ENCODE measurements at places on chromosomes 12 and 14.

DNA sequence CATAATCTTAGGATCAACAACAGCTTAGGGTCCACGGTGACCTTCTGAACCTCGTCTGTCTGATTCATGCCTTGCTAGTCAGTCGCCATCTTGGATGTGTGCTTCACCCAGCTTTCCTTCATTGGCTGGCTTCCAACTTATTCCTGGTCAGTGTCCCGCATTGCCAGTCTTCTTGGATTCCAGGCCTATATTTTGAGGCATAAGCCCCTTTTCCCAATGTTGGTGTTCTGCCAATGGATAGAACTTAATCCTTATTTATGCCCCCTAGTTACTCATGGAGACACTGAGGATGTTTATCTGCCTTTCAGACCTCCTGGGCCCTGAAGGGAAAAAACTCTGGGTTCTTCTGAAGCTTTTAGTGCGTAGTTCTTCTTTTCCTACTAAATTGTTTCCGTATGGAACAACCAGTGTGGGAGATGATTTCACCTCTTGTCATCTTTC lies 5.8 kb downstream of the JDP2 start:
- no peak for DNase-seq

DNA sequence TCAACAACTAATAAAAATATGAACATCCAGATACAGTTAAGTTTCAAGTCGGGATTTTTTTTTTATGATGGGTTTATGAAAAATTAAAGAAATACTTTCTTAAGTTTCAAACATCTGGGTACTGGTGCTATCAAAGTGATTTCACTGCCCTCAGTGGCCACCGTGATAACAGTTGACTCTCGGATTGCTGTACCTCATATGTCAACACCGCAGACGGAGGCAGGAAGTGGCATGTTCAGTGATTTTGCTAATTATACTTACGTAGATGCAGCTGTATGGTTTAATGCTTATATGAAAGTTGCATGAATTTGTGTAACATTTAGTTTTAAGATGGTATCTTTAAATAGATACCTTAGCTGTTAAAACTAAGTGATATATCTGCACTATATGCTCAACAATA lies 20.8 kb upstream of the FBLN5 start:
- DNase-seq, result no peak

GRCh38 chr12:32559434-32559833 lies 119.7 kb upstream of the DNM1L start:
- no peak for DNase-seq

DNA sequence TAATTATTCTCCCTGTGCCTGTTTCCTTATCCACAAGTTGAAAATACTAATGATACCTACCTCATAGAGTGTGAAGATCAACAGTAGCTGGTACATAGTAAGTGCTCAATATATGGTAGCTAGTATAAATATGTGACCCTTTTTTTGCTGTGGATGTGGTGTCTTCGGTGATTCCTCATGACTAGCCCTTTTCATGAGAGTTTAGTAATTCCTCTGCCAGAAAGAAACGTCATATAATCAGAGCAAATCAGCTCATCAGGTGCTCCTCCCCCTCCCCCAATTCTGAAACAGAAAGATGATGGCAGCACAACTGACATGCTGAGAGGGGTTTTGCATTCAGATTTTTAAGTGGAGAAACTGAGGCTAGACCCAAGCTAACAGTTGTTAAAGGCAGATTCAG lies 210.8 kb downstream of the SLC41A2 start:
- DNase-seq, result no peak

DNA sequence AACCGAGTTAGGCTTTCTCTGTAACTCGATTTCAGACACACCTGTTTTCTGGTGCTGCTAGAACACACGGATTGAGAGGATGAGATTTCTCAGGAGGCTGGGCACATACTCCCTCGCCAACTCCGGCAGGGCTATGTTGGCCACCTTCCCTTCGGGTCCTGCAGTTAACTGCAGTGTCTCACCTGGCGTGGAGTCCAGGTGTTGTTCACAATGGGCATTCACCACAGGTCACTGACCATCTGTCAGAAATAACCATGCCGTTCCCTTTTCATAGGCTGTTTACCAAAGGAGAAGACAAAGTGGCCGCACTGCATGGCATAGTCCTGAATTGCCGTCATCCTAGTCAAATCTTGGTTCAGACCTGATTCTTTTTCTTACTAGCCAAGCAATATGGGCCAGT lies 5.5 kb upstream of the KCNH3 start:
- DNase-seq, result no peak

- DNase-seq, result no peak
These were observed 74.9 kb downstream of the NOVA1 start for GRCh38 chr14:26522967-26523366.

DNA sequence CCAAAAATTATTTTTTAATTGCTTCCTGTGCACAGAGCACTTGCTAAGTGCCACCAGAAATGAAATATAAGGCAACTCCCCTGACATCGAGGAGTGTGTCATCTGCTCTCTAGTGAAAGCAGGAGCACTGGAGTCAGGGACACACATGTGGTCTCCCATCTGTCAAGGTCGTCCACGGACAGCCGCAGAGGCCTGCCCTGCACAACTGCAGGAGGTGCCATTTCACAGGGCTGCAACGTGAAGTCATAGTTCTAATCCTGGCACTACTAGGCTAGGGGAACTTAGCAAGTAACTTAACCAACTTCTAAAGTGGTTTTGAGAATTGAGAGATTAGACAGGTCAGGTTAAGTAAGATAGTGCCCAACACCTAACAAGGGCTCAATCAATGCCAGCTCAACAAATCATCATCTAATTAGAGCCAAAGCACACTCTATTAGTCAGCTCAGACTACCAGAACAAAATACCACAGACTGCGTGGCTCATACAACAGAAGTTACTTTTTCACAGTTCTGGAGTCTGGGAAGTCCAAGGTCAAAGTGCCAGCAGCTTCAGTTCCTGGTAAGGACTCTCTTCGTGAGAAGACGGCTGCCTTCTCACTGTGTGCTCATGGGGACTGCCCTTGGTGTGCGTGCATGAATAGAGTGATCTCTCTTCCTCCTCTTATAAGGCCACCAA lies 30.7 kb downstream of the FOXN3 start:
- DNase-seq, result no peak

GRCh38 chr12:78793491-78793890 lies 71.1 kb upstream of the SYT1 start:
- no peak for DNase-seq

- DNase-seq, result no peak
These were observed 4.4 kb upstream of the PDE6H start for GRCh38 chr12:14968478-14968877.

DNA sequence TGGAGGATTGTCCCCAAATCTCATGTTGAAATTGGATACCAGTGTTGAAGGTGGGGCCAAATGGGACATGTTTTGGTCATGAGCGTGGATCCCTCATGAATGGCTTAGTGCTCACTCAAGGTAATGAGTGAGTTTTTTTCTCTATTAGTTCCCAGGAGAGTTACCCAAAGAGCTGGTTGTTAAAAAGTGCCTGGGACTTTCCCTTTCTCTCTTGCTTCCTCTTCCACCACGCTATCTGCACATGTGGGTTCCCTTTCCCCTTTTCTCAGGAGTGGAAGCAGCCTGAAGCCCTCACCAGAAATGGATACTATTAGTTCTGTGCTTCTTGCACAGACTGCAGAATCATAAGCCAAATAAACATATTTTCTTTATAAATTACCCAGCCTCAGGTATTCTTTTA lies 465.4 kb downstream of the FSCB start:
- DNase-seq, result no peak

DNA sequence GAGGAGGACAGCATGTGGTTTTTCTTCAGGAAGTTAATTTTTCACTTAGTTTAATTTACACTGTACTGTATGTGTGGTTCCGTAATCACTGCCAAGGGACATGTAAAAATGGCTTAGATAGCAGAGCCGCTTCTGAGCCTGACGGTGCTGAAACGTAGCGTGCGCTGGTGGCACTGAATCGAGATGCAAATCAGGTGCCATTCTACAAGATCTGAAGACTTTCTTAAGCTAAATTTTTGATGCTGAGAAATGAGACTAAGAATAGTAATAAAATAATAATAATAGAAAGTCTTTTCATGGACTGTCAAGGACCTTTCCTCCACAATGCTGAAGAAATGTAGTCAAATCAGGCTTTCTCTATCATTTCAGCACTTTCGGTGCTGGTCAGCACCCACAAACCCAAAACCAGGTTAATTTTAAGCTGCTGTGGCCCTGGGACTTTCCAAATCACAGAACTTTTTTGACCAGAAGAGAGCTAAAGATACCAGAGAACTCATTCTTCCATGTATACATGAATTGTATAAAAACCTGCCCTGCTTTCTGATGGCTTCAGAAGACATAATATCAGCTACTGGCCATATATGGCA lies 183.3 kb upstream of the LMO3 start:
- no peak for DNase-seq

DNA sequence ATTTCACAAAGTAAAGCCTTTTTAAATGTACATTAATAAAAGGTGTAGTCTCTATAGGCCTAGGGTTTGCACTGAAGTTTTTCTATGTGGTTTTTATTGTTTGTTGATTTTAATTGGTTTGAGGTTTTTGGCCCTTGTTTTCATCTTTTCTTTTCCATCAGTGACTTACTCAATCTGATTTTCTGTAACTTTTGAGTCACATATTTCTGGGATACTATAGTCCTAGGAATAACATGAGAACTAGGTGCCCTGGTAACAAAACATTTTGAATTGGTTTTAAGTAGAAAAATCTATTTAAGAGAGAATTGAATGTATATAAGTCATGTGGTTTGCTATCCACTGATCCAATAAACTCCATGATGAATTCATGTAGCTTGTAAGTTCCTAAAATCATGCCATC lies 311.9 kb downstream of the CEP128 start:
- no peak for DNase-seq

DNA sequence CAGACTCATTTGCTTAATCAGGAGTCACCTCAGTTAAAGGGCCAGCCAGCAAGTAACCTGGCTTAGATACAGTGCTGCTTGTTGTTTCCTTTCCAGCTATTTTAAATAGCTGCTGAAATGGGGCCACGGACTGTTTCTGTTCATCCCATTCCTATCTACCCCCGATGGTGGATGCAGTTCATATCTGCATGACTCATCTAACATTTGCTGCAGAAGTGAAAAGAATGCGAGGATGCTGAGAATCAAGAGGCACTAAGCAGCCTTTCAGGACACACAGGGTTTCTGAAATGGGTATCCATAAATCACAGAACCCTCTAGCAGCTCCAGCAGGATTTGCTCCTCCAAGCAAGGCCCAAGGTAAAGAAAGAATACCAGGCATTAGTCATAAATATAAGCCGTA lies 60.2 kb upstream of the RTRAF start:
- DNase-seq, result no peak

GRCh38 chr12:82651489-82651888 lies 35.2 kb upstream of the TMTC2 start:
- DNase-seq, result no peak

- no peak for DNase-seq
These were observed 282.9 kb downstream of the ALG10 start for GRCh38 chr12:34305176-34305575.

- DNase-seq, result no peak
These were observed 130.7 kb downstream of the DIO2 start for GRCh38 chr14:80080601-80081000.

GRCh38 chr12:61385771-61386170 lies 874.4 kb upstream of the USP15 start:
- no peak for DNase-seq

DNA sequence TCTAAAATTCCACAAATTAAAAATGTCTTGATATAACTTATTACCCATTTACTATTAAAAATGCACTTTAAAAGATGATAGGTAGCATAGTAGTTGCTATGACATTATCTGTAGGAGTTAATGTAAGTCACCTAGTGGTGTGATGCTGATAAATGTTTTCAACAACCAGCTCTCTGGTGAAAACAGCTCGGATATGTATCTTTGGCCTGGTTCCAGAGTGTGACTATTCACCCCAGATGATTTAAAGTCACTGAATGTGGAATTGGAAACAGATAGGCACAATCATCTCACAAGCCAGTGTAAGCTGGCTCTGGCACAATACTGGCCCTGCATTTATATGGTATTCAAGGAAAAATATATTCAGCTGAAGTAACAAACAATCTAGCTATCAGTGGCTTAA lies 9.2 kb upstream of the CCDC196 start:
- no peak for DNase-seq

Measured in stimulated activated CD8-positive, alpha-beta memory T cell treated with anti-CD3 and anti-CD28 coated beads, Interleukin-2, amount 100 ng/mL, for 1 hour (primary cell).